Fibroblast of skin of scalp (primary cell): ENCODE measurements at places on chromosomes 16 and 17.

DNA sequence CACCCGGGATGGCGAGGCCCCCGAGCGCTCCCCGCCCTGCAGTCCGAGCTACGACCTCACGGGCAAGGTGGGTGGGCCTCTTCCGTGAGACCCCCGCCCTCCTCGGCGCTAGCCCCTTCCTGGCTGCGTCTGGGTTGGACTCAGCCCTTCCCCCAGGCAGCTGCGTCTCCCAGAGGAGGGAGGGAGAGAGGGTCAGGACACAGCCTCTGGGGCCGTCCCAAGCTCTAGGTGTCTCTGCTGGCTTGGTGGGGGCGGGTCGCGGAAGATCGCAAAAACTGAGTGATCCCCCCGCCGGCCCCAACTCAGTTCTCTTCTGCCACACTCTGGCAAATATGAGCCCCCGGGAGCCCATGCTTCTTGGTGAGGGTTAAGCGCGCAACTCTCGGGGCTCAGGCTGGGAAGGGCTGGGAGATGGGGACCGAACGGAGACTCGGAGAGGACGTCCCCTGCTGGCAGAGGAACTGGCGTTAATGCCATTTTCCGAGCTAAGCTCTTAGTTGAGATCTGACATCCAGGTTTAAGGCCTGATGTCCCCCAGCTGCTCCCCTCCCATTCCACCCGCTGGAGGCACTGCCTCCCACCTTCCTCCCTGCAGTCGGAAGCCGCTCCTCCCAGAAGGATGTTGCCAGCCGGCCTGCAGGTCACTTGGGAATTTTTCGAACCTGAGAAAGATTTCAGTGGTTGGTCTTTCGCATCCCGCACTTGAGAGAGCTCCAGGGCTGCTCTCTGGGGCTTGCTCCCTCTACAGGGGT lies 419 bp downstream of the RAB37 start:
- DNase-seq = peak; percentile 10

GRCh38 chr17:2794111-2794803 lies 2.0 kb upstream of the RAP1GAP2 start:
- no peak for DNase-seq

DNA sequence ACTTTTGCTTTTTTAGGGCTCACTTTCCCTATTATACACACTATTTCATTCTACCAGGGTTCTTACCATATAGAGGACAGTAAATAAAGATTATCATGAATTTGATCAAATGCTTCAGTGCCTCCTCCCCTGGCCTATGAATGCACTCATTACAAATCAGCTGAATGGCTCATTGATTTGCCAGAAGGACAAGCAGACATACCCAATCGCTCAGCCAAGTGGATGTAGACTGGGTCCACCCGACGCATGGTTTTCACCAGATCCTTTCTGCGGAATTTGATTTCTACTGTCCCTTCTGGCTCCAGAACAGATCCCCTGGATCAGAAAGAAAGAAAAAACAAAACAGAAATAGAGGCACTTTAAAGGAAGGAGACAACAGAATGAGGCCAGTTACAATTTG lies 162.6 kb downstream of the AATF start:
- DNase-seq = no peak

DNA sequence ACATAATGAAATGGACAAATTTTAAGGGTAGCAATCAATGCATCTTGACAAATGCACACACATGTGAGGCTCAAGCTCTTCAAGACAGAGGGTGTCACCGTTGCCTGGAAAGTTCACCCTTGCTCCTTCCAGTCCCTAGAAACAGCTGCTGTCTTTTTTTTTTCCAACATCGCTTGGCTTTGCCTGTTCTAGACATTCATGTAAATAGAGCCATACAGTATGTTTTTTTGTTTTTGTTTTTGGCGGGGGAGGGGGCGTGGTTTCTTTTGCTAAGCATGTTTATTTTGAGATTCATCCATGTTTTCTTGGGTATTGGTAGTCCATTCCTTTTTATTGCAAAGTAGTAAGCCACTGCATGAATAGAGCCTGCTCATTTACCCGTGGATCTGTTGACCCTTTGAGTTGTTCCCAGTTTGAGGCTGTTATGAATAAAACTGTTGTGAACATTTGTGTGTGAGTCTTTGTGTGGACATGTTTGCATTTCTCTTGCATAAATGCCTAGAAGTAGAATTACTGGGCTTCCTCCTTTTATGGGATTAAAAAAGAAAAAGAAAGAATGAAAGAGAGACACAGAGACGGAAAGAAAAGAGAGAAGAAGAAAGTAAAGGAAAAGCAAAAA lies 78.4 kb downstream of the NT5M start:
- no peak for DNase-seq

DNA sequence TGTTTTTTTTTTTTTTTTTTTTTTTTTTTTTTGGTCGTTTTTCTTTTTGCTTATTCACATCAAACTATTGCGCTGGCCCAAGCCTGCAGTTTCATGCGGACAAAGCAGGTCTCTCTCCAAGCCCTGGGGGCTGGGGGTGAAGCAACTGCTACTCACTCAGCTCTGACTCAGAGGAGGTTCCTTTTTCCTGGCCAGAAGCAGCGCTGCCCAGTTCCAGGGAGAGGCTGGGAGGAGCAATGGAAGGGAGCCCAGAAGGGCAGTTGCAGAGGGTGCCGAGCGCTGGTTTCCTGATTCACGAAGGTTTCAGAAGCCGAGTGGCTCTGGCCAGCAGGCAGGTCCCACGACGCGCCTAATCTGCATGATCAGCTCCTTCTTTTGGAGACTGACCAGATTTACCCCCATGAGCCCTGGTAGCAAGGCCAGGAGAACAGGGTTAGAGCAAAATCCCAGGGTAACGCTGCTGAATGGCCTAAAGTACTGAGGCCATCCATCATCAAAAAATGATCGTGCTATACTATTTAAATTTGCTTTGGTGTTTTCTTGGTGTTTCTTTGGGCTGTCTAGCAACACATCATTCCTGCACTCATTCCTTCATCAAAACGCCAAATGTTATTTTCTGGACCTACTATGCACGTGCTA lies 144.7 kb upstream of the SOX9 start:
- peak; percentile 77 for DNase-seq
